Hepatocyte (in vitro differentiated cells): ENCODE measurements at places on chromosomes 13 and 19.

- no peak overlapping the region for H3K27ac ChIP-seq
- no peaks in the 10 kb centered on the region for H3K36me3 ChIP-seq
- peaks cover 7% of the 10 kb centered on the region for H3K4me1 ChIP-seq
- peaks cover 10% of the 10 kb centered on the region for H3K27me3 ChIP-seq
Measured at GRCh38 chr13:29507356-29507755, 88.1 kb downstream of the SLC7A1 start.

- peak; percentile 76 for DNase-seq
- no peak overlapping the region for H3K27ac ChIP-seq
- H3K4me1 ChIP-seq: no peaks in the 10 kb centered on the region
Measured at GRCh38 chr13:35630551-35631275, 154.2 kb upstream of the MAB21L1 start.

DNA sequence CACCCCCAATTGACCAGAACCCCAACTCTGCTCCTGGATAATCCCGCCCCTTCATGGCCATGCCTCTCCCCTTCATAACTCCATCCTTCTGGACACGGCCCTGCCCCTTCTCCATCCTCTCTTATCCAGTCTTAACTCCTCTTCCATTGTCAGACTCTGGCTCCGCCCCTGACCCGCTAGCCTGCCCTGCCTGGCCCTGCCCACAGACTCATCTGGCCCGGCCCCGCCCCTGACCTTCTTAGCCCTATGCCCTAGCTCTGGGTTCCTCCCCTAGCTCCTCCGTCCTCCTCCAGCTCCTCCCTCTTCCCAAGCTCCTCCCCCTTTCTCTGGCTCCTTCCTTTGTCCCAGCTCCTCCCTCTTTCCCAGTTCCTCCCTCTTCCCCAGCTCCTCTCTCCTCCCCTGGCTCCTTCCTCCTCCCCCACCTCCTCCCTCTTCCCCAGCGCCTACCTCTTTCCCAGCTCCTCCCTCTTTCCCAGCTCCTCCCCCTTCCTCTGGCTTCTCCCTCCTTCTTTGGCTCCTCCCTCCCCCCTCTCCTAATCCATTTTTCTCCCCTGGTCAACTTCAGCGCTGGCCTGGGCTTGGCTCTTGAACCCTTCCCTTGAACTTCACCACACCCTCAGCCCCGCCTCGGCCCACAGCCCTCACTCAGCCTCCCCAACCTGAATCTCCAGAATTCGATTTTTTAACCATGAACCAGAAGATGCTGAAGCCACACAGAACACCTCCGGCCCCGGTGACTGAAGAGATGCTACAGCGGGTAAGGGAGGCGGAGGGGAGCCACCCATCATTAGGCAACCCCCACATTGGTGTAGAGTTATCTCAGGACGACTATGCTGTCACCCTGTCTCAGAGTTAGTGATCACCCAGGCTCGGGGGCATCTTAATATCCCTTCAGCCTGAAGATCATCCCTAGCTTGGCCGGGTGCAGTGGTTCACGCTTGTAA is 9.2 kb upstream of the ZNF358 start:
- H3K27ac ChIP-seq: no peak overlapping the region
- no peaks in the 10 kb centered on the region for H3K4me1 ChIP-seq
- DNase-seq: peak; percentile 64

DNA sequence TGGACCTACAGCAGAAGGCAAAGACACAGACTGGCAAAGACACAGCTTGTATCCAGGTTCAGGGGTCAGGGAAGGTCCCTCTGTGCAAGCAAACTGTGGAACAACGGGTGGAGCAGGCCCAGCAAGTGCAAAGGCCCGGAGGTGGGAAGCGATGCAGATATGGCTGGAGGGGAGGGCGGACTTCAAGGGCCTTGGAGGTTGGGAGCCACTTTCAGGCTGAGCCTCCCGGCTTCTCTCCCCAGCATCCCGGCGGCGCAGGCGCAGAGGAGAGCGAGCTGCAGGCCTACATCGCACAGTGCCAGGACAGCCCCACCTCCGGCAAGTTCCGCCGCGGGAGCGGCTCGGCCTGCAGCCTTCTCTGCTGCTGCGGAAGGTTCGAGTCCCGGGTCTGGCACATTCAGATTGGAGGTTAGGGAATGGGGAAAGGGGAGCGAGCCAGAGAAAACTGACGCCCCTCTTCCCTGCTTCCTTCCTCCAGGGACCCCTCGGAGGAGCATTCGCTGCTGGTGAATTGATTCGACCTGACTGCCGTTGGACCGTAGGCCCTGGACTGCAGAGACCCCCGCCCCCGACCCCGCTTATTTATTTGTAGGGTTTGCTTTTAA is 2.1 kb upstream of the PNPLA6 start:
- no peaks in the 10 kb centered on the region for H3K36me3 ChIP-seq
- H3K27me3 ChIP-seq: no peaks in the 10 kb centered on the region
- H3K4me3 ChIP-seq: peak overlapping the region; percentile 27
- DNase-seq: no peak
- H3K27ac ChIP-seq: peak overlapping the region; percentile 87
